SJSA1 (cell line): ENCODE measurements at places on chromosomes 3 and 15. TPM values are rescaled to one million over a fixed set of nuclear protein-coding genes. Genes with fewer than 3 reads are reported as not detected.

Gene PYDC2
- total RNA-seq = not detected in 2 replicates

Gene CYP8B1
- total RNA-seq = not detected in 2 replicates

Gene EHD4
- total RNA-seq = 22.7 and 26.8 TPM in 2 replicates

Gene CFAP91
- total RNA-seq = 0.18 and 0.34 TPM in 2 replicates

Gene CCDC39
- total RNA-seq = not detected in 2 replicates

Gene FETUB
- not detected in 2 replicates for total RNA-seq

Gene GOLGA8J
- not detected in 2 replicates for total RNA-seq

Gene SNX22
- total RNA-seq = 0.05 TPM in 1 of 2 replicates, not detected in the other

DNA sequence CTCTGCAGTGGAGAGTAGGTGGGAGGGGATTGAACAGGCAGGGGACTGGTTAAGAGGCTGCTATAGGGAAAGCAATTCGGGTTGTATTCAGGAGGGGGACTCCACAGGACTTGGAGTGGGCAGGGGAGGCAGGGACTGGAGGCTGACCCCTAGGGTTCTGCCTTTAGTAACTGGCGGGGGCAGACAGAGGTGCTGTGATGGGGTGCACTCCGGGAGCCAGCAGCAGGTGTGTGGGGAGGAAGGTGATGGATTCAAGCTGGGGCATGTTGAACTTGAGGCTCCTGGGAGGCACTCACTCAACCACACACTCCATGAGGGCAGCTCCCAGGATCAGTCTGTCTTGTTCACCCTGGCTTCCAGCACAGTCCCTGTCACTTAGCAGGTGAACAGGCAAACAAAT lies 12.5 kb downstream of the CAND2 start:
- DNase-seq = no peak

DNA sequence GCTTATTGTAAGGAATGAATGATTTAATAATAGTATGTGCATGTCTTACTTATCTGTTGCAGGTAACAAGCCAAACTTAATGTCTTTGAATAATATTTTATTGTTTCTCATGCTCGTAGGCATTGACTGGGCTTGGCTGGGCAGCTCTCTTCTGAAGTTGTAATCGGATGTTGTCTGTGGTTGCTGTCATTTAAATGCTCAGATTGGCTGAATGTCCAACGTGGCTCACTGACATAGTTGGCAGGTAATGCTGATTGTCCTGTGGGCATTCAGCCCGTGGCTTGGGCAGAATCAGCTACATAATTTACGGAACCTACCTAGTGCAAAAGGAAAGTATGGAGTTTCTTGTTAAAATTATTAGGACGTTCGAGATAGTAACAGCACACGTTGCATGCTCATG lies 297.4 kb upstream of the GBE1 start:
- no peak for DNase-seq

DNA sequence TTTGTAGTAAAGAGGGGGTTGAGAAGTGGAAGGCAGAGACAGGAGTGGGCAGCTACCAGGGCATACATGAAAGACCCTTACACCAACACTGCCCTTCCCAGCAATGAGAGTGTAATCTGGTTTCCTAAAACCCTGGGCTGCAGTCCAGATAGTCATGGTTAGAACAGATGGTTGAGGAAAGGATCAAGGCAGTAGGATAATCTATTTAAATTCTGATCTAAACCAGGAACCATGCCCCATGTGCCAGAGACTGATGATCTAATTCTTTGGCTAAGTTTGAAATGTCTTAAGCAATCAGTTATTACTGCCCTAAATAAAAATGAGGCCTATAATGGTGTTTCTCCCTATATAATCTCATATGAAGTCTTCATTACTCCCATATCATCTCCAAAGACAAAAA lies 59.6 kb downstream of the PRTG start:
- no peak for DNase-seq

DNA sequence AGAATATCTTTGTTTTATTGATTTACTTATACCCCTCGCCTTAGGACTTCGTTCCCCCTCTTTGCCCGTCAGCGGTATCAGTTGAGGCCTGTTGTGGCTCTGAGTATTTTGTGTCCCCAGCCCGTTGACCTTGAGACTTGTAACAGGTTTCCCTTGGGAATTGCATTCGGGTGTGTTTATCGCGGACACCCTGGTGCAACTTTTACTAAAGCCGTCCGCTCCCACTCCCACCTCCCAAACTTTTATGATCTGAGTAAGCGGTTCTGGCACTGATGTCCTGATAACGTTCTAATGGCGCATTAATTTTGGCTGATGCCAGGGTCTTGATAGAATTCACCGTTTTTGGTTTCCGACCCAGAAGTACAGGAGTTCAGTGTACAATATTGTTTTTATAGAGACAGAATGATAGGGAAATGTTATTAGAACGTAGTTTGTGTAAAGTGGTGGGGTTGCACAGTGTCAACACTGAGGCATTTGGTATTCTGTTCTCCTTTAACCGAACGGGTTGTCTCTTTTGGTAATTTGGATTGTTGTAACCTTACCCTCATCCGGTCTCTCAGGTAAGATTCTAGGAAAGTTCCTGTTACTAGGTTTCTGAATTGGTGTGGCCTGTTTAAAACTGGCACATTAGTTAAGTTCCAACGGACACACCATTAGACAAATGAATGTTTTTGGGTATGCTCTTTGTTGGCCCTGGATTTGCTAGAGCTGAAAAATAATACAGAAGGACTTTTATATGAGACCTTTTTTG lies 47.8 kb downstream of the OIP5 start:
- DNase-seq = no peak

GRCh38 chr3:132382267-132382666 lies 35.0 kb upstream of the DNAJC13 start:
- no peak for DNase-seq

DNA sequence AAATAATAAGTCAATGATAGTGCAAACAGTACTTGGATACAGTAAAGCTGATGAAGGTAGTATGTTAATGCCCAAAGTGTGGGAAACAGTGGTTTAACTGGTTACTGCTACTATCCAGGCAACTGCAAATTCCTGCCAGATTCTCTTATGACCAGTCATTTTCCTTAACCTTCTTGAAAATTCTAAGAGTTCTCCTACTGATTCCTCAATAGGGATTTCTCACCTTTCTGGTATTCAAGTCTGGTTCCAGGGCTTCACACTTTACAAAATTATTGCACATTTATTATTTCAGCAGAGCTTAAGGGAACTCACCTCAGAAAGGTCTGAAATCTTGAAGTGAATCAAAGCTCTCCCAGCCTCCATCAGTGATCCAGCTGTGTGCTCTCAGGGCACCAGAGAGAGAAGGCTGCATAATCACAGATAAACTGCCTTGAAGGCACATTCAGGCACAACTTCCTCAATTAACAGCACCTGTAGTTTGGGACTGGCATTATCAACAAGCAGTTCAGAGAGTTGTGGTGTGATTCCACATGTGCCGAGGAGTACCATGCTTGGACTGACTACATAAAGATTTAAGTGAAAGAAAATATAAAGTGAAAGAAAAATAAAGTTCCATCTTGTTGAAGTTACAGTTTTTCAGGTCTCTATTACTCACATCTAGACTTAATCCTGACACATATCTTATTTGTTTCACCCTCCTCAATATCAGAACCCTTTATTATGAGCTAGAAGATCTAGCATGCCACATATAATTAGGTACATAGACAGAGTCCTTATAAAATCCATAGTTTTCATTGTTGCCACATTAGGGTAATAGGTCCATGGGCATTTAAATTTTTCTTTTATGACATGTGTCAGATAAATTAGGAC lies 59.5 kb upstream of the TIPARP start:
- DNase-seq = no peak

- no peak for DNase-seq
Measured at GRCh38 chr3:140363801-140364200, 314.1 kb upstream of the TRIM42 start.

- no peak for DNase-seq
Measured at GRCh38 chr15:90062023-90062442, 40.2 kb downstream of the IDH2 start.

- DNase-seq = no peak
Measured at GRCh38 chr3:180085122-180085710, 48.5 kb upstream of the PEX5L start.

GRCh38 chr3:46213201-46213600 lies 5.1 kb upstream of the CCR1 start:
- no peak for DNase-seq

GRCh38 chr3:66393333-66394005 lies 107.4 kb downstream of the LRIG1 start:
- DNase-seq = no peak

GRCh38 chr3:133854264-133855001 lies 41.2 kb downstream of the RAB6B start:
- no peak for DNase-seq

DNA sequence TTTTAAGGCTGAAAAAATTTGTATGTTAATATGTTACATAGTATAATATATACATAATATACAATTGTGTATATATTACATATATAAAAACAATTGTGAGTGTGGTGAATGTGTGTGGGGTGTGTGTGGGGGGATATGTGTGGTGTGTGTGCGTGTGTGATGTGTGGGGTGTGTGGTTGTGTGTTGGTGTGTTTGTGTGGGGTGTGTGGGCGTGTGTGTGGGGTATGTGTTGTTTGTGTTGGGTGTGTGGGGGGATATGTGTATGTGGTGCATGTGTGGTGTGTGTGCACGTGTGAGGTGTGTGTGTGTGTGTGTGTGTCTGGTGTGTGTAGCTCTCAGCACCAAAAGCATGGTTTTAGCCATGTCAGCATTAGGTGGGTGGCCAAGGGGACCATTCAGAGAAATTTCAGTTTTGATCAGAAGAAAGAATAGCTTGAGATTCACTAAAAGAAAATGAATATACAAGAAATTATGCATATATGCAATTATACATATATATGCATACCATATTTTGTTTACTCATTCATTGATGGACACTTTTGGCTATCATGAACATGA lies 118.9 kb downstream of the ALDH1A2 start:
- DNase-seq = no peak

DNA sequence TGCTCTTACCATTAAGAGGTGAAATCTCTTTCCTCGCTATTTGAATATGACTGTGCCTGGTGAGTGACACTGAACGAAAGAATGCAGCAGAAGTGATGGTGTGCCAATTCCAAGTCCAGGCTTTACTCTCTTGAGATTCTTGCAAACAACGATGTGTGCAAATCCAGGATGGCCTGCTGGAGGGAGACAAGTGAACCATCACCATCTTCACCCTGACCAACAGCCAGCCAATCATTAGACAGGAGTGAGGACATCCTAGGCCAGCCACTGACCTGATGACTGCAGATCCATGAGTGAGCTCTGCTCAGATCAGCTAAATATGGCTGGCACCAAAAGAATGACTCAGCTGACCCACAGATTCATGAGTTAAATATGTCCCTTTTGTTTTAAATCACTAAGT lies 878.0 kb downstream of the PDCD6IP start:
- no peak for DNase-seq

DNA sequence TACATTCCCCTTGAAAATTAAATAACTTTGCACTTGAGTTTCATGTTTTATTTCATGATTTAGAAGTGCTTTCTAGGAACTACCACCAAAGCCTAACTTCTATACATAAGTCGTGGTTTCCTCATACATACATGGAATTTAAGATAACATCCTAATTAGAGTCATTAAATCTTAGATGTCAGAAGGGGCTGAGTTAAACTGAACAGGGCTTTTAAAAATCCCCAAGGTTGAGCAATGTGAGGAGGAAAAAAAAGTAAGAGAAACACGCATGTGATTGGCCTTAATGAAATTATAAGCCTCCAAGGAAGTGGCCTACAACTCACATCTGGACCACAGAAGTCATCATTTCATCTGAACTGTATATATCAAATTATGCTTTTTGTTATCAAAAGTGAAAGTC lies 303.1 kb upstream of the SEMA6D start:
- DNase-seq = no peak

- DNase-seq = peak; percentile 42
Measured at GRCh38 chr3:117622171-117622841, 912.7 kb downstream of the TUSC7 start.

- no peak for DNase-seq
Measured at GRCh38 chr15:67550522-67550921, 8.0 kb downstream of the MAP2K5 start.

DNA sequence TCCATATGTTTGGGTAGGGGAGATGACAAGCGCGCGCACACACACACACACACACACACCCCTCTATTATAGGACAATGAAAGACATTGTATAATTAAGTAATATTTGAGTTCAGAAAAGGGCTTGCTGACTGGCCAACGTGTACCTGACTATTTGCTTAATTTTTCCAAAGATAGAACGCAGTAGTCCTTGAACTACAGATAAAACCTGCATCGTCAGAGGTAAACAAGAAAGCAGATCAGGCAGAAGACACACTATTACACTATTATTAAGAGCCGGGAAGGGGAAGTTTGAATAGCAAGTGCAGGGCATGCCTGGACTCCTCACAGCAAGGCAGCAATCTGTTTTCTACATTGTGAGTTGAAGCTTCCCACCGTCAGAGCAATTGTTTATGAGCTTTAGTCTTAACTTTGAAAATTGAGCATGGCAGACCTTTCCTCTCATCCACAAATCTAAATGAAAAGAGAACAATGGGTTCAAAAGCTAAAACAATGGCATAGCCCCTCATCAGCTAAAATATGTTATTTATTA lies 427.7 kb downstream of the GABRG3 start:
- DNase-seq = no peak

- no peak for DNase-seq
Measured at GRCh38 chr3:54557538-54558428, 370.1 kb downstream of the LRTM1 start.

GRCh38 chr15:47959617-47960413 lies 161.0 kb upstream of the SLC24A5 start:
- DNase-seq = no peak

DNA sequence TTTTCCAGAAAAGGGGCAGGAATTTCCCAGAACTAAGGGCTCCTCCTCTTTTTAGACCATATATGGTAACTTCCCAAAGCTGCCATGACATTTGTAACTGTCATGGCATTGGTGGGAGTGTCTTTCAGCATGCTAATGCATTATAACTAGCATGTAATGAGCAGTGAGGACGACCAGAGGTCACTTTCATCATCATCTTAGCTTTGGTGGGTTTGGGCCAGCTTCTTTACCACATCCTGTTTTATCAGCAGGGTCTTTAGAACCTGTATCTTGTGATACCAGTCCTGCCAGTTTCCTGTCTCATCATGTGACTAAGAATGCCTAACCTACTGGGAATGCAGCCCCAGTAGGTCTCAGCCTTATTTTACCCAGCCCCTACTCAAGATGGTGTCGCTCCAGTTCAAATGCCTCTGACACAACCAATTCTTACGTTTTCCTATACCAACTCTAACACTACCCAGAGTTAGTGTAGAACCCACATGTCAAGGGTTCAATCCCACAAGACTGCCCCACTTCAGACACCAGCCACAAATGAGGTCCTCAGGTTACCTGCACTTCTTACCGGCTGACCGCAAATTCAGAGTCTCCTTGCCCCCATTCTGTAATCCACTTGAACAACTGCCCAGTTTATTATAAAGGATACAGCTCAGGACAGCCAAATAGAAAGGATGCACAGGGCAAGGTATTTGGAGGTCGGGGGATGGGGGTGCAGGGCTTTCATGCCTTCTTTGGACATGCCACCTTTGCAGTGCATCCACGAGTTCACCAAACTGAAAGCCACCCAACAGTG lies 17.7 kb downstream of the FOXB1 start:
- no peak for DNase-seq

DNA sequence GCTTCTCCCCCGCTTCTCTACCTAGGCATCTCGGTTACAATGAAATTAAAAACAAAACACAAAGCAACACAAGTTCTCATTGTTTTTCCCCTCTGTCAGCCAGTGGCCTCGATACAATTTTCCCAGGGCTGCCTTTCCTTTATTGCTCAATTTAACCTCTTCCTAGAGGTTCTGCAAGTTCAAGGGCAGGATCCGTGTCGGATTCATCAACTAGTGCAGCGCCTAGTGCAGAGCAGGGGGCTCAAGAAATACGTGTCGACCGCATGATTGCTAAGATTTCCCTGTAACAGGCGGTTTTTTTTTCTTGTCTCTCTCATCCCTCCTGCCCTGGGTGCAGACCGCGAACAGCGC lies 1.4 kb upstream of the BHLHE40 start:
- no peak for DNase-seq

GRCh38 chr3:36756269-36756668 lies 8.1 kb downstream of the DCLK3 start:
- no peak for DNase-seq
